ENCODE measurements at places on chromosomes 5 and 9.
A peak's percentile ranks its signal among the peaks of the same experiment; 100 is the strongest.

DNA sequence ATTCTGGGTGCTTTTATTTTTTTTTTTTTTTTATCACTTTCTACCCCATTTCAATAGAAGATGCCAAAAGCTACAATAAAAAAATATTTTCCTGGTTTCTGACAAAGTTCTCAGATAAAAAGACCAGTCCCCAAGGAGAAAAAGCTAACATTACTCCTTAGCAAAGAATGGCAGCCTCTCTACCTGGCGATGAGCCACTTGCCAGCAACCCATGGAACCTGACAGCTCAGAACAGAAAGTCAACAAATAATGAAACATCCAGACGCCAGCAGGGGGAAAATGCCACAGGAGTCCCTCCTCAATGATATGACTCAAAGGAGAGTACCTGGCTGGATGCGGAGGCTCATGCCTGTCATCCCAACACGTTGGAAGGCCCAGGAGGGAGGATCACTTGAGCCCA, 123.2 kb downstream of the MYO10 start:
- H3K27ac ChIP-seq, result no peak overlapping the region
- H3K27me3 ChIP-seq, result no peaks in the 10 kb centered on the region
- no peak overlapping the region for H3K4me3 ChIP-seq
- DNase-seq, result no peak

- H3K27me3 ChIP-seq, result no peaks in the 10 kb centered on the region
- no peaks in the 10 kb centered on the region for H3K36me3 ChIP-seq
- H3K4me1 ChIP-seq, result no peaks in the 10 kb centered on the region
- peak overlapping the region; percentile 5 for H3K27ac ChIP-seq
- DNase-seq, result no peak
- no peak overlapping the region for H3K4me3 ChIP-seq
Observed at GRCh38 chr9:80843028-80843427, 846.3 kb downstream of the TLE1 start.

DNA sequence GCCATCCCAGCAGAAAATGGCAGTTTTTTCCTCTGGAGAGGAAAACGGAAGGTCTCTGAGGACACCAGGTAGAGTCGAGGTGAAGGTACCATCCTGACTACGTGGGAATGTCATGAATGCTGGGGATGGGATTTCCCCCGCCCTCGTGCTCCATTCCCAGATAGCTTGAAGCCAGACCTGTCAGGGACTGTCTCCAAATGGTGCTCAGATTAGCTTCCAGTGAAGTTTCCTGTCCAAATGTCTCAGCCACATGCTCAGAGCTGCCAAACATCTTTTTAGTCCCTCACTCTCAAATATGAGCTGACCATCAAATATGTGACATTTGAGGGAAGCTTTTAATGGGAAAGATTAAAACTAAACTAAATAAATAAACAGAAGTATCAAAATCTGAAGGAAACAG, 7.6 kb upstream of the ANKRD34B start:
- H3K36me3 ChIP-seq, result no peaks in the 10 kb centered on the region
- no peaks in the 10 kb centered on the region for H3K4me1 ChIP-seq
- H3K27me3 ChIP-seq, result no peaks in the 10 kb centered on the region
- H3K4me3 ChIP-seq, result no peak overlapping the region

- no peaks in the 10 kb centered on the region for H3K27me3 ChIP-seq
- DNase-seq, result peak; percentile 6
- no peak overlapping the region for H3K27ac ChIP-seq
- no peak overlapping the region for H3K4me3 ChIP-seq
- peaks cover 6% of the 10 kb centered on the region for H3K4me1 ChIP-seq
Observed at GRCh38 chr9:89873801-89874200, 269.0 kb downstream of the GADD45G start.

- H3K27me3 ChIP-seq, result no peaks in the 10 kb centered on the region
- H3K27ac ChIP-seq, result no peak overlapping the region
- H3K4me1 ChIP-seq, result no peaks in the 10 kb centered on the region
- no peak for DNase-seq
- H3K4me3 ChIP-seq, result no peak overlapping the region
- no peaks in the 10 kb centered on the region for H3K36me3 ChIP-seq
Observed at GRCh38 chr5:105684799-105685198, 1985.9 kb downstream of the EFNA5 start.

DNA sequence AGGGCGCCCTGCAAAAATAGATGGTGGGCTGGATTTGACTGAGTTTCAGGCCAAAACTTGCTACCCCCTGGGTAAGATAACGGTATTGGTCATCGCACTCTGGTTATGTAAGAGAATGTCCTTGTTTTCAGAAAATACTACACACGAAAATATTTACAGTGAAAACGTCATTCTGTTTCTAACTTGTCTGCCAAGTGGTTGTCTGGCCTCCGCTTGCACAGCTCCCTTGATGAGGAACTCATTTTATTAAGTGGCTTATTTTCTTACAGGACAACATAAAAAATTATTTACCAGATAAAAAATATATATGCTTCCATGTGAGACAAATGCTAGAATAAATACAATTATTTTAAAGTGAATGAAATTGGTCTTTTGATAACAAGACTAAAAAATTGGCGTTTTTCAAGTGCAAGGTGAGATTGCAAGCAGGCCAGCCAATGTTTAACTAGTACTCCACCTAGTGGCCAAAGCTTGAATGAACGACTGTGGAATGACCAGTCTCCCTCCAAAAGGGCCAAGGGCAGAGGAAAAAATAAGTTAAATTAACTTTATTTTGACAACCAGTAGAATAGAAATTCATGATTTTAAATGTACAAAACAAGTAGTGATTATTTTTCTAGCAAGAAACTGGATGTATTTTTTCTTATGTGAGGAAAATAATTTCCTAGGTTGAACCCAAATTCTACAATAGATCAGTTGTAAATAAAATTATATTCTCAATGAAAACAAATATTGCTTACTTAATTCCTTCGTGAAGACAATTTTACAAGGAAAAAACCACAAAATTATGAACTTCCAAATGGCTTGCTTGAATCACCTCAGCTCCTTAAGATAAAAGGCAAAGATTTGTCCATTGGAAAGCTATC, 93.2 kb downstream of the ZFAND5 start:
- no peaks in the 10 kb centered on the region for H3K36me3 ChIP-seq
- peak; percentile 21 for DNase-seq
- H3K4me3 ChIP-seq, result no peak overlapping the region
- H3K4me1 ChIP-seq, result no peaks in the 10 kb centered on the region
- H3K27me3 ChIP-seq, result no peaks in the 10 kb centered on the region
- no peak overlapping the region for H3K27ac ChIP-seq

DNA sequence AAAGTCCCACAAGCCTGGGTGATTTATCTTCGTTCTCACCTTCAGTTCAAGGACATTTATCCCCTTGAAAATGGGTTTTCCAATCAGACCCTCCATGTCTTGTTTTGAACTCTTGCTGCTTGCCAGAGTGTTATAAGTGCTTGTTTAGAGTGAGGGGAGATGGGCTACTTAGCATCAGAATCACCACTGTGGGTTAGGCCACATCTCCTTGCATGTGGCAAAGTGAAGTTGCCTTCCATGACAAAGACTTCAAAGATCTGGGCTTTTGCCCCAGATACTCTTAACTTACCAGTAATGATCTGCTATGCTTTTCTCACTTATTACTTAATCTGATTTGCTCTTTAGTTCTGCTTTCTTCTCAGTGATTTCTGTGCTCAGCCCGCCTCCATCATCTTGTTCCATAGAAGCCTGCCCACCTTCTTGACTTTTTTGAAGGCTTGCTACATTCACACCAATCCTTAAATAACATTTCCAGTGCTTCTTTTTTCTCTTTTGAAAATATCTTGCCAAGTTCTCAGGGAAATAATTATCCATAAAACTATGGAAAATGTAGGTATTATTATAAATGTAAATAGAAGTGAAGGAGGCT, 39.0 kb downstream of the GPR21 start:
- no peak overlapping the region for H3K27ac ChIP-seq
- no peaks in the 10 kb centered on the region for H3K36me3 ChIP-seq
- H3K4me1 ChIP-seq, result no peaks in the 10 kb centered on the region
- DNase-seq, result no peak
- no peaks in the 10 kb centered on the region for H3K27me3 ChIP-seq

- no peak overlapping the region for H3K27ac ChIP-seq
- no peak overlapping the region for H3K4me3 ChIP-seq
- no peaks in the 10 kb centered on the region for H3K27me3 ChIP-seq
- H3K36me3 ChIP-seq, result no peaks in the 10 kb centered on the region
- no peak for DNase-seq
Observed at GRCh38 chr5:161585798-161586197, 39.3 kb upstream of the GABRB2 start.

GRCh38 chr9:128701227-128701854, 962 bp upstream of the PKN3 start:
- H3K27ac ChIP-seq, result no peak overlapping the region
- DNase-seq, result no peak
- H3K4me1 ChIP-seq, result no peaks in the 10 kb centered on the region

DNA sequence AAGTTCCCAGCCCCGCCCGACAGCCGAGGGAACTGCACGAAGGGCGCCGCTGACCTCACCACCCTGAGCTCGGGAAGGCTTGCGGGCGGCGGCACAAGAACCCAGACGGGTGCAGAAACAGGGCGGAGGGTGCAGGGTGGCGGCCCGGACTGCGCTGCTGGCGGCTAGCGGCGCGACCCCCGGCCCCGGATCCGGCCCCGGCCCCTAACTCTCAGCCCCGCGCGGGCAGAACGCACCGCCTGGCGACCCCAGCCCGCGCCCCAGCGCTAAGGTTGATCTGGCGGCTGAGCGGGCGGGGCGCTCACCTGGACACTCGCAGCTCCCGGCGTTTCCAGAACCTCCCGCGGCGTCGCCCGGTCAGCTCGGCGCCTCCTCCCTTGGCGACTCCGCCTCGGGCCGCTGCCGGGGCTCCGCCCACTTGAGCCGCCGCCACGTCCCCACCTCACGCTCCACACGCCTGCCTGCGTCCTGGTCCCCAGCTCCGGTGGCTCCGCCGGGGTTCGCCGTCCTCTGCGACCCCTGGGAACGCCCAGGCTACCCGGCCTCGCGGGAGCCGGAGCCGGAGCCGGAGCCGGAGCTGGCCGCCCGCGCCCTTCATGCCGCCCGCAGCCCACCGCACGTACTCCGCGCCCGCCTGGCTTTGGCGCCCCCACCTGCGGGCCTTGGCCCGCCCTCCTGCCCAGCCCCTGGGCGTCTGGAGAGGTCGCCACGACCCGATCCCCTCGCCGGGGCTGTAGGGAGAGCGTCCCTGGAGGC, at the start of gene P4HA2:
Gene P4HA2, minus strand, starts transcription at position 369 of the 756 bp plus-strand sequence. CDS start 9,227 bp downstream, outside the sequence.
- H3K4me3 ChIP-seq, result peak within 1 kb of the TSS; percentile 71
- peak within 1 kb of the TSS; percentile 82 for H3K27ac ChIP-seq
- DNase-seq, result peak; percentile 89
- no peaks in the 10 kb centered on the region for H3K27me3 ChIP-seq
- no peaks in the 10 kb centered on the region for H3K36me3 ChIP-seq

DNA sequence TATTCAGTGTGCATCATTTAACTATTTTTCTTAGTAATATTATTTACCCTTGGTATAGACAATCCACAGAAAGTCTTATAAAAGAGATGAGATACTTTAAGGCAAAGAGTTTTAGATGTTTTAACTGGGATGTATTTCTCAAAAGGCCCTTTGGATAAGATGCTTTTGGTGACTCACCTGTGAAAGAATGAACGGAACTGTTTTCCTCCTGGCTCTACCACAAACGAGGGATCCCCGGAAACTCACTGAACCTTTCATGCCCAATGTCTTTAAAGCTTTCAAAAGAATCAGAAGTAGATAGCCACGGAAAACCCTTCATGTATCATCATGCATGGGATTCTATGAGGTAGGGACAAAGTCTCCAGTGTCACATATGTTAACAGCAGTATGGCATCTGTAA, 1.6 kb downstream of the ZNF782 start:
- H3K27me3 ChIP-seq, result no peaks in the 10 kb centered on the region
- no peak overlapping the region for H3K4me3 ChIP-seq
- no peaks in the 10 kb centered on the region for H3K36me3 ChIP-seq
- no peak for DNase-seq
- no peak overlapping the region for H3K27ac ChIP-seq

- DNase-seq, result no peak
- H3K4me1 ChIP-seq, result no peaks in the 10 kb centered on the region
- no peaks in the 10 kb centered on the region for H3K27me3 ChIP-seq
Observed at GRCh38 chr9:76716085-76716672, 48.1 kb upstream of the PCA3 start.

GRCh38 chr5:33482335-33482734, 41.6 kb downstream of the TARS1 start:
- no peak overlapping the region for H3K4me3 ChIP-seq
- no peaks in the 10 kb centered on the region for H3K4me1 ChIP-seq
- H3K36me3 ChIP-seq, result no peaks in the 10 kb centered on the region
- H3K27me3 ChIP-seq, result no peaks in the 10 kb centered on the region

DNA sequence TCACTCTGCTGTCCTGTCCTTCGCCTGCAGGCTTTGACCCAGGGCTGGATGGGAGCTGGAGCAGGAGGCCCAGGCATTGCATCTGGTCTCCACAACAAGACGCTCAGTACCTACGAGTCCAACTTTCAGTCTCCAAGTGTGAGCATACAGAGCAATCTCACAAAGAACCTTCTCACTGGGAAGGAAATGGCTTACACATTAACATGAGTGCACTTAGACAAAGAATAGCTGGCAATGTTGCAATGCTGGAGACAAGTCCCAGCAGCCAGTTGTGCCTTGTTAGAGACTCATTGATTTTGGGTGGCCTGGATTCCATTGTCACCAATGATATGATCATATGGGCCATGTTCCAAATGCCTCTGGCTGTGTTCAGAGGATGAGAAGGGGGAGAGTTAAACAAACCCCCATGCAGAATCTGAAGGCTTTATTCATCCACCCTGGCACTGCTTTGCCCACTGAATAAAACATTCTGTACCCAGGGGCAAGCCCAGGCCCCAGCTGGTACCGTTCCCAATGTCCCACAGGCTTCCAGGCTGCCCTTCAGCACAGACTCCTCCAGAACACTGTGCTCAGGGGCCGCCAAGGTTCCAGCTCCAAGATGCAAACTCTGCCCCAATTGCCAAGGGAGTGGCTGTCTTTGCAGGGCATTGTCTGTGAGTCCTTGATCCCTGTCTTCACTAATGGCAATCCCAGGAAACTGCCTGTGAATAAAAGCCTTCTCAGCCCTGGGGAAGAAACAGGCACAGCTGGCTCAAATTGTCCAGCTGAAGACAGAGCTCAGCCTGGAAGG, 185.5 kb downstream of the HSD17B3 start:
- DNase-seq, result no peak
- no peaks in the 10 kb centered on the region for H3K27me3 ChIP-seq
- no peak overlapping the region for H3K27ac ChIP-seq
- no peaks in the 10 kb centered on the region for H3K36me3 ChIP-seq
- H3K4me1 ChIP-seq, result no peaks in the 10 kb centered on the region

DNA sequence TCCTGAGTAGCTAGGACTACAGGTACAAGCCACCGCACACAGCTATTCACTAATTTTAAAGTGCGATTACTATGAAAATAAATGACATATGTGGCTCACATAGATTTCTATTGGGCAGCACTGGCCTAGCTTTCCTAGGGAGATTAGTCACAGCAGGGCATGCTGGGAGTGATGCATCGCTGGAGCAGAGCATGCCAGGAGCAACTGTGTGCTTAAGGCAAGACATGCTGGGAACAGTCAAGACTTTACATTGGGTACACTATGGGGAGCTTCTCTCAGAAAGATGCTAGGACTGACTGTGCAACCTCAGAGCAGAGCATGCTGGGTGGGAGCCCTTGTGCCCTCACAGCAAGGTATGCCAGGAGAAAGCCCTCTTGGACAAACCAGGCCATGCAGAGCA, 9.3 kb downstream of the ST6GALNAC6 start:
- H3K36me3 ChIP-seq, result no peaks in the 10 kb centered on the region

- H3K27me3 ChIP-seq, result no peaks in the 10 kb centered on the region
- H3K4me1 ChIP-seq, result no peaks in the 10 kb centered on the region
- no peak overlapping the region for H3K4me3 ChIP-seq
- DNase-seq, result no peak
- H3K36me3 ChIP-seq, result no peaks in the 10 kb centered on the region
Observed at GRCh38 chr5:154118893-154119336, 71.6 kb upstream of the GALNT10 start.

GRCh38 chr5:134570886-134571285, 45.4 kb downstream of the JADE2 start:
- no peak for DNase-seq
- H3K4me1 ChIP-seq, result peaks cover 7% of the 10 kb centered on the region
- no peaks in the 10 kb centered on the region for H3K27me3 ChIP-seq
- H3K4me3 ChIP-seq, result no peak overlapping the region
